Activated CD4-positive, alpha-beta T cell treated with anti-CD3 and anti-CD28 coated beads for 24 hours (primary cell): ENCODE measurements at places on chromosomes 7 and 10.
A peak's percentile ranks its signal among the peaks of the same experiment; 100 is the strongest.

DNA sequence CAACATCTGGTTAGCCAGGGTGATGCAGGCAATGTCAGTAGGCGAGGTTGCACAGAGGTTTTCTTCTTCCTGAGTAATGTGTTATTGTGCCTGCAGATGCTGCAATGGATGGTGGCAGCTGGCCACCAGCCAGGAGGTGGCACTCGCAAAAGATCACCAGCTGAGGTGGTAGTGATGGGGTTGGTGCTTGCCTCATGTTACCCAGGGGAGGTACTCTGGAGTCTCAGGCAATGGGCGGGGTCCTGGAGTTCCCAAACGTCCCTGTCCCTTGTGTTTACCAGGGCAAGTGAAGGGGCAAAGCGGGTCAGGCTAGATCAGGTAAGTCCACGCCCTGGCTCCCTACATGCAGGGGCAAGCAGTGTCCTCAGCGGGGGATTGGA is 21.1 kb downstream of the CLRN3 start:
- no peak for DNase-seq

DNA sequence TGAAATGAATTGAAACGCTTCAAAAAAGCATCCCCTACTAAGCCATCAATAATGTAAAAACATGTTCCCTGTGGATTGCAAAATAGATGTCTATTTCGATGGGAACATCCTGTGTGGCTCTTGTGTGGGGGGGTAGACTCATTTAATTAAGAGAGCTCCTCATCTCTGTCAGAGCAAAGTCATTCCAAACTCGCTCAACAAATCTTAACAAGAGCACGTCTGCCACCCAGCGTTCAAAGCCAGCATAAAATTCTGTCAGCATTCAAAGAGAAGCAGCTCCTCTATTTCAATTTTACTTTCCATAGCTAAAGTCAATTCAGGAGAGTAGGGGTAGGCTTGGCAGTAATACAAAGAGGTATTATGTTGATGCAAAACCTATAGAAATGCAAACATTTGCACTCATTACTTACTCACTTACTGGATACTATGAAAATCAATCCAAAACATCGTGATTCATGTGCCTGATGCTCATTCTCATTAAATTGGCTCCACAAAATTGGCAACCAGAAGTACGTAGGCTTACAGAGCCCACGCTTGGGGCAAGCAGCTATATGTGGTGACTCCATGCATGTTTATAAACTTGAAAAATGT is 114.9 kb downstream of the IPMK start:
- DNase-seq: peak; percentile 9

DNA sequence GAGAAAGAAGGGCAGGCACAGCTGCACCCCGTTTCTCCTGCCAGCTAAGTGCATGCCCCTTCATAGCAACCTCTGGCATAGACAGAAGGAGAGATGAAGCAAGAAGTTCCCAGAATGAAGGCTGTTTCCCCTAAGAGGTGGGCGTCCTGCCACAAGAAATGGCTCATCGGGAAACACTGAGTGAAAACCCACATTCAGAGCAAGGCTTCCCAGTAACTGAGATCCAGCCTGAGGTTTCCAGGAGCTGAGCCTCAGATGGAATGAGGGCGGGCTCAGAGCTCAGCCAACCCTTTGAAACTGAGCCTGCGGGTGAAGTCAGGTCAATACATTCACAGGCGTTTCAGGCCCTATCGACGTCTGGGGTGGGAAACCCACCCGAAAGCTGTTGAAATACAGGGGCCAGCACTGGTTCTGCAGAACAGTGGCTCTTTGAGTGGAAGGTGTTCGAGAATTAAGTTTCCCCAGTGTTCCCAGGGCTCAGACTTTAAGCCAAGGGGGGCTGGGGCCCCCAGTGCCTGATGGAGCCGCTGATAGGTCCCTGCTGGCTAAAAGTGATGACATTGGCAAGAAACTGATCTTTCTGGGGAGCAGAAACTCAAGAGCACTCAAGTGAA is 510.2 kb downstream of the RPS24 start:
- no peak for DNase-seq

DNA sequence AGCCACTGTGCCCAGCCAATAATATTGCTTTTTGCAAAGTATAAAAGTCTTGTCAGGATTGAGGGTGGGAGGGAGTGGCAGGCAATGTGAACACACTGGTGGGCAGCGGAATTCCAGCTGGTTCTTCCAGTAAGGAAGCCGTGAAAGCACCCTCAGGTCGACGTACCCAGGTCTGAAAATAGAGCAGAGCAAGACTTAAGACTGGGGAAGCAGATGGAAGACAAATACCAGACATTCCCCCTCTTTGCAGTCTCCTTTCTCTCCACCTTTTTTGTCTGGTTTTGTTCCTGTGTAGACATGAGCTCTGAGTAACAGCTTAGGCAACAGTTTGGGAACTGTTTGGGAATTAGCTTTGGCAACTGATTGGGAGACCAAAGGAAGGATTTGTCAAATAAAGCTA is 17.6 kb upstream of the CSTF2T start:
- no peak for DNase-seq

- no peak for DNase-seq
Measured at GRCh38 chr10:48835781-48836180, 103.9 kb downstream of the LRRC18 start.

DNA sequence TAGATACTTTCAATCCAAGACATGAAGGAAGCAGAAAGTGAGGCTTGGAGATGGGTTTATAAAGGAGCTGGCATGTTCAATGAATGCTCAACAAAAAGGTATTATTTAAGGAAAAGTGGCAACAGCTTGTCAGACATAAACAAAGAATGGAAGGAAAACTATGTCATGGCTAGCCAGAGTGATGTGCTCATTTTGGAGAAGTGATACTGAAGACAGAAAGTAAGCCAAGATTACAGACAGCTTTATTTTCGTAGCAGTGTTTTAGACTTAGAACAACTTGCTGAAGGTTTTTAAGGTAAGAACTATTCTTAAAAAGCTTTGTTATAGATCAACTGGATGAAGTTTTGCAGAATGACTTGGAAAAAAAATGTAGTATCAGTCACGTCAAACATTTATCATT is 160.5 kb upstream of the FERD3L start:
- DNase-seq: no peak

DNA sequence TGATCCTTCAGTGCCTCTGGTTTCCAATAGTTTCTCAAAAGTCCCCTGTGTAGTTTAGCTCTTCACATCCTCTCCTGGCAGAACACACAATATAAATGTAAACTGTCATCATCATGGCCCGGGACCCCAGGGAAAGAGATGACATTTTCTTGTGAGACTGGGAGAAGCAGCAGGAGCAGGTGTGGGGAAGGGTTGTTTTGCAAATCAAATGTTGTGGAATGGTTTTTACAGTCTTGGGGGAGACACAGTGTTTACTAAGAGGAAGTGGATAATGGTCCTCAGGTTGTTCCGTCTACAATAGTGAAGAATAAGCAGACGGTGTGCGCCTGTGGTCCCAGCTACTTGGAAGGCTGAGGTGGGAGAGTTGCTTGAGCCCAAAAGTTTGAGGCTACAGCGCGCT is 159.1 kb downstream of the SEC23IP start:
- no peak for DNase-seq

DNA sequence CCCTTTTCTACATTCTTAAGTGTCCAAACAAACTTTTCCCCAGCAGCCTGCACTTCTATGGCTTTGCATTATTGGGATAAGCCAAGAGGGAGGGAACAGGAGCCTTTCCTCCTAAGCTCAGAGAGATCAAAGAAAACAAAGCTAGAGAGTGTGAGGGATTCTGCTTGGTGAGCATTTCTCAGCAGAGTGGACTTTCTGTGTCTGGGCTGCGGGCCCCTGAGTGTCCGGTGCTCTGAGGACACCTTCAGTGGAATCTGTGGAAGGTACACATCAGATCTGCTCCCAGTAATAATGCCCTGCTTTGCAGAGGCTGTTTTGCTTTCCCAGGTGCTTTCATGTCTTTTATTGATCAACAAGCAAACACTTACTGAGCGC is 50.2 kb downstream of the KCNMA1 start:
- DNase-seq: no peak

GRCh38 chr10:96357038-96357620 is 1.7 kb downstream of the OPALIN start:
- DNase-seq: no peak

GRCh38 chr10:99872367-99873162 is 90.1 kb downstream of the ABCC2 start:
- DNase-seq: no peak

DNA sequence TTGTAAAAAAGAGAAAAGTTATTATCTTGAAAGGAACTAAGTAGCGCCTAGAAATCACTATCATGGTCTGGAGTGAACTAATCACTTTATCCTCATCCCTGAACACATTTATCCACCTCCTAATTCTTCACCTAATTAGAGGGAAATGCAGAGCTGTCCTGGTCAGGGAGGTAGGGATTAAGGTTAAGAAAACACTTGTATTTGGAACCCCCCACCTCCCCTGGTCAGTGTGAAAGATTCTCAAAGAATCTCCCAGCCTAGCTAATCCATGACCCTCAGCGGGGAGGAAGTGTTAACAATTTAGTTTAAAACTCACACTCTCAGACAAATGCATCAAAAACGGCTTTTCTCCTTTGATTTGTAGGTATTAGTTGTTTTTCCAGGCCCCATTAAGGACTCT is 83.8 kb downstream of the FAM204A start:
- DNase-seq: no peak

GRCh38 chr10:122190176-122190943 is 80.7 kb upstream of the BTBD16 start:
- no peak for DNase-seq

GRCh38 chr7:50292165-50292757 is 12.3 kb upstream of the IKZF1 start:
- no peak for DNase-seq

DNA sequence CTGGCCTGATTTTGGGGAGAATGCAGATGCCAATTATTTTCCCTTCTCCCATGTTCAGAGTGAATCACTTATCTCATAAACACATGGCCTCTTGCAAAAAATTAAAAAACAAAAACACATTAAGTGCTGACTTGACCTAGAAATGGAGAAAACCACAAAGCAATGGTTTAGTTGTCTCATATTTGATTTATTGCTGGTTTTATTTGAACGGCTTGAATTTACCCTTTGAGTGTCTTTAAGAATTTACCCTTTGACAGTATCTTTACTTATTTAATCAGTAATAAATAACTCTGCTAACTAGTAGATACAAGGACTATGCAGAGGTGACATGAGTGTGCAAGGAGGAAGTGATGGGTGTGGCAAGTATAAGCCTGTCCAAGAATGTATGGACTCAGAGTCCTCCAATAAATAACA is 68.1 kb upstream of the GSDME start:
- DNase-seq: no peak
